Tongue (tissue), 3 donors: ENCODE measurements at places on chromosomes 2 and 18. TPM values are rescaled to one million over a fixed set of nuclear protein-coding genes. Genes with fewer than 3 reads are reported as not detected.

DNA sequence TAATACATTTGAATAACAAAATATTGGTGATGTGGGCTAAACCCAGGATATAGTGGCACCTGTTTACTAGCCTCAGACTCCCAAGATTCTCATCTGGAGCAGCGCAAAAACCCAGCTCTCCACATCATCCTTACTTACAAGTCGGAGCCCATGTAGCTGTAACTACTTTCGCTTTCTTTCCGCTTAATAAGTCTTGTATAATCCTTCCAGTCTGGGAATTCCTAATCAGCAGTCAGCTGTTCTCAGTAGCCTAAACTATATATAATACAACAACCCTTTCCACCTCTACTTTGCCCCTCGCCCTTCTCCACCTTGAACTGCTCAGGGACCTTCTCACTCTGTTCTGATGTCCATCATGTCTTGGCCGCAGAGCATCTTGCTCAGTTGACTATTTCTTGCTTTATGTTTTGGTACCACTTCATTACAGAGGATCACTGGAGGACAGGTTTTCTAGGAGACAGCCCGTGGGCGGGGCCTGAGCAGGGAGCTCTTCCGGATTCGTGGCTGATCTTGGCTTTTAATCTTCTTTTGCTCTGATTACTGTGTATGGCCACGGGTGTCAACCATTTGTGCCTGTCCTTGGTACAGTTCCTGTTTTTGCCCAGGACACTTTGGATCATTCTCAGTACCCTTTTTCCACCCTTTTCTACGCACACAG is 119.9 kb upstream of the SERTAD2 start:
- DNase-seq = no peak

- DNase-seq = no peak
These were observed 1388.0 kb upstream of the LRRTM1 start for GRCh38 chr2:81692566-81692965.

DNA sequence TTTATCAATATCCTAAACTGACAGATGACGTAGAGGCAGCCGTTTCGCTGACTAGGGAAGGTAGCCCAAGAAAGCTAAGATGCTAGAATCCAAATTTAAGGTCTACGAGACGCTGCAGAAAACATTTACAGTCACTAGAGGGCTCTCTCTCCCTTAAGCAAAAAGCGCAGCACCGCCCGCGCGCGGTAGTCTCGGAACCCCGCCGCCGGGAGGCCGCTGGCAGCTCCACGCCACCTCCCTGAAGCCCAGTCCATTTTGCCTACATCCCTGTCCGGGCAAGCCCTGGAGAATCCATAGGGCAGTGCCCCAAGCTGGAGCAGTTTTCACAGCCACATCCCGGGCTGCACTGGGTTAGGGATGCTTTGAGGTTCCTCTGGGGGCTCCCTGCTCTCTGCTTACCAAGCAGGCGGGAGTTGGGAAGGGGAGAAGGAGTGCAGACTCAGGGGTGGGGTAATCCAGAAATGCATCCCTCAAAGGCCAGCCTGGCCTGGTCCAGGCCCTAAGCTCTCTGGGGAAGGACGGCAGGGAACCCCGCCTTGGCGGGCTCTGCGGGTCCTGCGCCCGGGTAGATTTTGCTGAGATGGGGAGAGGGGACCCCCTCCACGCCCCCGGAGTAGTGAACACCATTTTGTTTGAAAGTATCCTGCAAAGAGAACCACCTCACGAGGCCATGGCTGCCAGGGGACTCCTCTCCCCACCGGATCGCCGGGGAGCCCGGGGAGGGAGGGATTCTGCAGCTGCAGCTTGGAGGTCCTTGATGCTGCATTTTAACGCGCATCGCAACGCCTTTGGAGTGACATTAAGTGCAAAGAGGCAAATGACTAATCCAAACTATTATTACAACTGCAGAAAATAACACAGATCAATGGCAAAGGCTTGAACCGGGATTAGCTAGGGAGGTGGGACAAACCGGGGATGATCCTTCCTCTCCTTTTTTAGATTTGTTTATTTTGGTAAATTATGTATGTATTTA is 1.3 kb upstream of the DPYSL5 start:
- DNase-seq = peak; percentile 86

Gene KCNJ3
- total RNA-seq = 1.6 TPM

DNA sequence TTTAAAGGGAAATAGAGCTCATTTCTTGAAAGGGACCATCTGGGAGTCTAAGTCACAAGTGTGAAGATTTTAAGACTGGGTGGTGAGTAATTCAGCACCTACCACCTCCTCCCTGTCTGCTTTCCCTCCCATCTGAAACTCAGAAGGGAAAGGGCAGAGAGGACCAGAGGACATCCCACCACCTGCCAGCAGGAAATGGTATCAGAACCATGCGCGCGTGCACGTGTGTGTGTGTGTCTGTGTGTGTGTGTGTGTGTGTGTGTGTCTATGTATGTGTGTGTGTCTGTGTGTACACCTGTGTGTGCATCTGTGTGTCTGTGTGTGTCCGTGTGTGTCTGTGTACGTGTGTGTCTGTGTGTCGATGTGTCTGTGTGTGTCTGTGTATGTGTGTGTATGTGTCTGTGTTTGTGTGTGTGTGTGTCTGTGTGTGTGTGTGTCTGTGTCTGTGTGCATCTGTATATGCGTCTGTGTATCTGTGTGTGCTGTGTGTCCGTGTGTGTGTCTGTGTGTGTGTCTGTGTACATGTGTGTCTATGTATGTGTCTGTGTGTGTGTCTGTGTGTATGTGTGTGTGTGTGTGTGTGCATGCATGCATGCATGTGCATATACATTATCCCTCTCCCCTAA is 76.8 kb downstream of the ZFP36L2 start:
- DNase-seq = no peak

GRCh38 chr2:218300141-218300540 is 7.8 kb upstream of the TMBIM1 start:
- DNase-seq = no peak

DNA sequence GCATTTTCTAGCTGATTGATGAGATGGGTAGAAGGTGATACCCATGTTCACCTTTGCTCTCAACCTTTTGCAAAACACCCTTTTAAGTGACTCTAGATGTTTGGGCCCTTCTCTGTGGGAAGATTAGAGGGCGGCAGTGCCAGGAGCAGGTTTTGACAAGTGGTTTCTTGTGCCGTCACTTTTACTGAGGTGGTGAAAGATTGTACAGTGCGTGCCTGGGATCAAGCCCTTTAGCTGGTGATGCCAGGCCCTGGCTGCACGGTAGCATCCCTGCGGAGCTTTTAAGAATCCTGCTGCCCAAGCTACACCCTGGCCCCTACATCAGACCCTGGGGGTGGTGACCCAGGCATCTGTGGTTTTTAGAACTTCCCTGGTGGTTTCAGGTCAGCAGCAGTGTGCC is 29.1 kb downstream of the MTCL1 start:
- peak; percentile 22 for DNase-seq

DNA sequence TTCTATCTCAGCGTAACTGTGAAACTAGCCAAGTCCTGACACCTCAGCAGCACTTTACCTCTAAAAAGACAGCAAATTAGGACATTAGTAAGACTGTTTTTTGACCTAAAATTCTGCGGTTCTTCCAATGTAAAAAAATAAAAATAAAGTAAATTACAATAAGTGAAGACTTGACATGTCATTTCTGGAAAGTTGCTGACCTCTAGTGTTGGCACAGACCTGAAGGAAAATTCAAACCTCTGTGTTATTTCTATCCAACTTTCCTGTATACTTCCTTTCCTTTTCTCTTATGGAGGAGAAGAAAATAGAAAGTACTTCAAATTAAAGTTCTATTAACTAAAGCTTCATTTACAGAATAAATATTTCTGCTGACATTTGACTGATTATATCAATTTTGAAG is 110.6 kb downstream of the TMEM182 start:
- DNase-seq = peak; percentile 43
